ENCODE measurements at places on chromosomes 3 and 15. TPM values are rescaled to one million over a fixed set of nuclear protein-coding genes. Genes with fewer than 3 reads are reported as not detected.

LRRK1 gene
- total RNA-seq, result 5.2 TPM

C2CD4A gene
- 4.2 TPM for total RNA-seq

GDPGP1 gene
- total RNA-seq, result 8.8 TPM

IL17RB gene
- total RNA-seq, result not detected

Measured in epithelial cell of umbilical artery (primary cell).